ENCODE measurements at places on chromosomes 7 and 10. TPM values are rescaled to one million over a fixed set of nuclear protein-coding genes. Genes with fewer than 3 reads are reported as not detected.

- DNase-seq, result no peak
- H3K4me1 ChIP-seq, result no peaks in the 10 kb centered on the region
- H3K36me3 ChIP-seq, result no peaks in the 10 kb centered on the region
- no peak overlapping the region for H3K4me3 ChIP-seq
- no peaks in the 10 kb centered on the region for H3K27me3 ChIP-seq
Observed at GRCh38 chr7:80288175-80289122, 153.8 kb downstream of the GNAI1 start.

GRCh38 chr10:99532687-99533495 is at the start of gene NKX2-3:
Gene NKX2-3 (plus strand): TSS chr10:99532942. CDS start chr10:99533132, 190 bp downstream.
- no peaks in the 10 kb centered on the region for H3K36me3 ChIP-seq
- peak within 1 kb of the TSS; percentile 57 for H3K4me3 ChIP-seq
- no peak for DNase-seq
- H3K27ac ChIP-seq, result no peak within 1 kb of the TSS
- H3K27me3 ChIP-seq, result peaks cover 89% of the 10 kb centered on the region

- H3K4me3 ChIP-seq, result no peak overlapping the region
- H3K36me3 ChIP-seq, result no peaks in the 10 kb centered on the region
- H3K4me1 ChIP-seq, result peaks cover 86% of the 10 kb centered on the region
Observed at GRCh38 chr10:69338133-69338456, 59.8 kb downstream of the HK1 start.

DNA sequence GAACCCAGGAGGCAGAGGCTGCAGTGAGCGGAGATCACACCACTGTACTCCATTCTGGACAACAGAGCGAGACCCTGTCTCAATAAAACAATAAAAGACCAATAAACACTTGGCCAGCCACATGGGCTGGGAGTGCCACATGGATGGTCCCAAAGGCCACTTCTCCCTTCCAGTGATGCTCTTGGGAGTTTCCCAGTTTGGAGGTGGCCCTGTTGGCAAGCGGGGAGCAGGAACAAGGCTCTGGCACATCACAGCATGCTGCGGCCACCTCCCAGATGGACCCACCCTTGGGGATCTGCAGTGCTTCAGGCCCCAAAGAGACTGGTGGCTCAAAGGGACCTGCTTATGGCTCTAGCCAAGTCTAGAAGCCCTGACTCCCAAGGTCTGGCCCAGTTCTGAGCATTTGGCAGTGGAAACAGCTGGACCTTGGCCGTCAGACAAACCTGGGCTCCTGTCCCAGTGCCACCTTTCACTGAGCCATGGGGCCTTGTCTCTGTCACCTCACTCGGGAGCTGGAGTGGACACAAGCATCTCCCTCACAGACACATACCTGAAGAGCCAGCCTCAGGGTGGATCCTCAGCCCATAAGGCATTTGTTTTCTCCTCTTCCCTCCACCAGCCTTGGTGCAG is 91.7 kb downstream of the COL13A1 start:
- no peaks in the 10 kb centered on the region for H3K27me3 ChIP-seq
- H3K36me3 ChIP-seq, result no peaks in the 10 kb centered on the region
- H3K4me3 ChIP-seq, result no peak overlapping the region
- DNase-seq, result no peak
- H3K27ac ChIP-seq, result no peak overlapping the region

- no peaks in the 10 kb centered on the region for H3K36me3 ChIP-seq
- no peak overlapping the region for H3K4me3 ChIP-seq
- H3K27me3 ChIP-seq, result no peaks in the 10 kb centered on the region
- DNase-seq, result no peak
- no peak overlapping the region for H3K27ac ChIP-seq
Observed at GRCh38 chr7:83575436-83575835, 73.5 kb downstream of the SEMA3E start.

- H3K4me1 ChIP-seq, result no peaks in the 10 kb centered on the region
- no peak for DNase-seq
- no peak overlapping the region for H3K27ac ChIP-seq
- no peak overlapping the region for H3K4me3 ChIP-seq
- H3K27me3 ChIP-seq, result no peaks in the 10 kb centered on the region
- H3K36me3 ChIP-seq, result no peaks in the 10 kb centered on the region
Observed at GRCh38 chr10:30747633-30748032, 118.1 kb upstream of the LYZL2 start.

The PLEKHS1 gene
- total RNA-seq, result not detected

DNA sequence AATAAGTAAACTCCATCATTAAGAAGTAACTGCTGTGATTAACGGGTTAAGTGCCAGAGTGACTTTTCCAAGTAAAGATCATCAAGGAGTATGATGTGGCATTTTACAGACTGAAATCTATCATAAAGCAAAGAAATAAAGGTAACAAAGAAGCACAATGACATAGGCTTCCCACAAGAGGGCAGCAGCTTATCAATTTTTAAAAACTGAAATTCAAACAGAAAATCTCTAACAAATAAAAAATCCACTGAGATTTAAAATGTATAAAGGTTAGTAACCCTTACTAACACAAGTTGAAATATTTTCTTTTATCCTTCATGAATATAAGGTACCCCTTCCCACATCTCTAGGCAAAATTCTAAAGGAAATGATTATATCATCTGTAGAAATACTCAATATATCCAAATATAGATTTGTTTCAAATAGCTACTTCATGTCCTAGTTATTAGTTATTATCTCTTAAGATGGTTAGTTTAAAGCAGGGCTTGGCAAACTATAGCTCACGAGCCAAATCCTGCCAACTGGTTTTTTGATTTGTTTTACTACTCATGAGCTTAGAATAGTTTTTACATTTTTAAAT is 29.2 kb downstream of the FAM3C start:
- H3K27me3 ChIP-seq, result no peaks in the 10 kb centered on the region
- no peak overlapping the region for H3K27ac ChIP-seq
- H3K36me3 ChIP-seq, result no peaks in the 10 kb centered on the region
- no peak for DNase-seq
- H3K4me3 ChIP-seq, result no peak overlapping the region
- H3K4me1 ChIP-seq, result peaks cover 4% of the 10 kb centered on the region

DNA sequence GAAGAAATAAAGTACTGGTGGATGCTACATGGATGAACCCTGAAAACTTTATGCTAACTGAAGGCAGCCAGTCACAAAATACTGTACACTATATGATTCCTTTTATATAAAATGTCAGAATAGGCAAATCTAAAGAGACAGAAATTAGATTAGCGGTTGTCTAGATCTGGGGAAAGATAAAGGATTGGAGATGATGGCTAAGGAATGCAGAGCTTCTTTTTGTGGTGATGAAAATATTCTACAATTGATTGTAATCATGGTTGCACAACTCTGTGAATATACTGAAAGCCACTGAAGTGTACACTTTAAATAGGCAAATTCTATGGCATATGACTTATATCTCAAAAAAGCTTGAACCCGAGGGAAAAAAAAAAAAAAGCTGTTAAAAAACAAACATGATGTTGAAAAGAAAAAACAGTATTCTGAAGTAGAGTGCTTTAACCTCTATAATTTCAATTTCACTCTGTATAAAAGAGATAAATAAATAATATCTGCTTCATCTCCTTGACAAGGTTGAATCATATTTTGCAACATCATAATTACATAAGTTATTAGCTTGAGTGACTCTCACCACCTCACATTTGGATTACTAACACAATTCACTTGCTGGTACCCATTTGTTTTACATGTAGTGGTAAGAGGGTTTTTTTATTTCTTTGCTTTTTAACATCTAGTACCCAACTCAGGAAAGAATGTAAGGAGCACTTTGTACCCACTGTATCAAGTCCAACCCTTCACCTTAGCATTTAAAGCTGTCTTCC is 2.8 kb upstream of the GNAI1 start:
- no peak overlapping the region for H3K27ac ChIP-seq
- H3K4me3 ChIP-seq, result no peak overlapping the region
- peaks cover 4% of the 10 kb centered on the region for H3K27me3 ChIP-seq
- no peaks in the 10 kb centered on the region for H3K36me3 ChIP-seq
- no peak for DNase-seq

The SEMA3C gene
- total RNA-seq, result 2.6 TPM

DNA sequence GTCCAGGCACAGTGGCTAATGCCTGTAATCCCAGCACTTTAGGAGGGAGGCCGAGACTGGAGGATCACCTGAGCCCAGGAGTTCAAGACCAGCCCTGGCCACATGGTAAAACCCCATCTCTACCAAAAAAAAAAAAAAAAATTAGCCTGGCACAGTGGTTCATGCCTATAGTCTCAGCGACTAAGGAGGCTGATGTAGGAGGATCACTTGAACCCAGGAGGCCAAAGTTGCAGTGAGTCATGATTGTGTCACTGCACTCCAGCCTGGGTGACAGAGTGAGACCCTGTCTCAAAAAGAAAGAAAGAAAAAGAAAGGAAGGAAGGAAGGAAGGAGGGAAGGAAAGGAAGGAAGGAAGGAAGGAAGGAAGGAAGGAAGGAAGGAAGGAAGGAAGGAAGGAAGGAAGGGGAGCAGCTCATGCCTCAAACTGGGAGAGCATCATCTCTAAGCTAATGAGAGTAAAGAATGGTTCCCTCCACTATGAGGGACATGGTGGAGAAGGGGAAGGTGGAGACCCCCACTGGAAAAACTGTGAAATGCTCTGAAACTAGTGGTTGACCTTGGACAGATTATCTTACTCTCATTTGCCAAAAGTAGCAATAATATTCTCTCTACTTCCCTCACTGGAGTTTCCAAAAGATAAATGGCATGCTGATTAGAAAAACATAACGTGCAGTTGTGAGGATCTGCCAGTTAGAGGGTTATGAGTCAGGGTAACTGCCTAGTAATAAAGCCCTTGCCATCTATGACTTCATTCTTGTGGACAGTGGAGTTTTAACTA is 16.8 kb downstream of the GIMAP5 start:
- no peak for DNase-seq
- no peak overlapping the region for H3K4me3 ChIP-seq
- no peaks in the 10 kb centered on the region for H3K36me3 ChIP-seq

- H3K4me1 ChIP-seq, result peaks cover 10% of the 10 kb centered on the region
- H3K36me3 ChIP-seq, result no peaks in the 10 kb centered on the region
Observed at GRCh38 chr10:91412354-91413087, 2.4 kb downstream of the HECTD2 start.

DNA sequence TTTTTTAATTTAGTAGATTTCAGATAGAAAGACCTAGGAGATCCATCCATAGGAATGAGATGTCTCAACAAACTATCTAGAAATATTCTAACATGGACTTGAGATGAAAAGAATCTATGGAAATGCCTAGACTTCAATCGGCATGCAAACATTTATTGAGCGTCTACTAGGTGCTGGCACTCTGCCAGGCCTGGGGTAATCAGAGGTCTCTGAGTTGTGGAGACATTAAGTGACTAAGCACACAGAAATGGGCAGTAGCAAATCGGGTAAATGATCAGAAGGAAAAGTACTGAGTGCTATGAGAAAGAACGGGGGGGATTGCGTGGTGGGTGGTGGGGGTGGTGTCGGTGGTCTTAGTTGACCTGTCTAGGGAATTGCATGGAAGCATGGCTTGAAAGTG is 466.6 kb downstream of the GALNT17 start:
- H3K27ac ChIP-seq, result no peak overlapping the region
- H3K36me3 ChIP-seq, result no peaks in the 10 kb centered on the region
- no peak overlapping the region for H3K4me3 ChIP-seq

The ERV3-1 gene
- 20.2 TPM for total RNA-seq

GRCh38 chr10:100654782-100655325 is 90.5 kb upstream of the PAX2 start:
- peaks cover 27% of the 10 kb centered on the region for H3K4me1 ChIP-seq
- H3K27me3 ChIP-seq, result peaks cover 94% of the 10 kb centered on the region
- H3K4me3 ChIP-seq, result no peak overlapping the region
- DNase-seq, result no peak
- H3K36me3 ChIP-seq, result no peaks in the 10 kb centered on the region
- H3K27ac ChIP-seq, result no peak overlapping the region

DNA sequence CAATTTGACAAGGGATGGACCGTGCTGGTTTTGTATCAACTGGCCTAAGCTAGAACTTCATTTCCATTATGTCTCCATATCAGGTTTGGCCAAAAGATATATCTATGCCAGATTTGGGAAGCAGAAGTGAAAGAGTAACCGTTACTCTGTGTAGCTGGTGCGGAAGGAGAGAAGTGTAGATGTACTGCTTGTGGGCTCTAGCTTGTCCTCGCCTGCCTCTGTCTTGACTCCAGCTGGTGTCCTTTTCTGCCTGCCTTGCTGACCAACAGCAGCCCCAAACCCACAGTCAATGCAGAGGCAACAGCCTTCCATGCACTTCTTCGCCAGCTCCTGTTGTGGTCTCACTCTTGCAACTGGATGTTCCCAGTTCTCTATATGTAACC is 128.5 kb downstream of the KIF20B start:
- no peak overlapping the region for H3K4me3 ChIP-seq
- no peak for DNase-seq
- no peaks in the 10 kb centered on the region for H3K4me1 ChIP-seq

DNA sequence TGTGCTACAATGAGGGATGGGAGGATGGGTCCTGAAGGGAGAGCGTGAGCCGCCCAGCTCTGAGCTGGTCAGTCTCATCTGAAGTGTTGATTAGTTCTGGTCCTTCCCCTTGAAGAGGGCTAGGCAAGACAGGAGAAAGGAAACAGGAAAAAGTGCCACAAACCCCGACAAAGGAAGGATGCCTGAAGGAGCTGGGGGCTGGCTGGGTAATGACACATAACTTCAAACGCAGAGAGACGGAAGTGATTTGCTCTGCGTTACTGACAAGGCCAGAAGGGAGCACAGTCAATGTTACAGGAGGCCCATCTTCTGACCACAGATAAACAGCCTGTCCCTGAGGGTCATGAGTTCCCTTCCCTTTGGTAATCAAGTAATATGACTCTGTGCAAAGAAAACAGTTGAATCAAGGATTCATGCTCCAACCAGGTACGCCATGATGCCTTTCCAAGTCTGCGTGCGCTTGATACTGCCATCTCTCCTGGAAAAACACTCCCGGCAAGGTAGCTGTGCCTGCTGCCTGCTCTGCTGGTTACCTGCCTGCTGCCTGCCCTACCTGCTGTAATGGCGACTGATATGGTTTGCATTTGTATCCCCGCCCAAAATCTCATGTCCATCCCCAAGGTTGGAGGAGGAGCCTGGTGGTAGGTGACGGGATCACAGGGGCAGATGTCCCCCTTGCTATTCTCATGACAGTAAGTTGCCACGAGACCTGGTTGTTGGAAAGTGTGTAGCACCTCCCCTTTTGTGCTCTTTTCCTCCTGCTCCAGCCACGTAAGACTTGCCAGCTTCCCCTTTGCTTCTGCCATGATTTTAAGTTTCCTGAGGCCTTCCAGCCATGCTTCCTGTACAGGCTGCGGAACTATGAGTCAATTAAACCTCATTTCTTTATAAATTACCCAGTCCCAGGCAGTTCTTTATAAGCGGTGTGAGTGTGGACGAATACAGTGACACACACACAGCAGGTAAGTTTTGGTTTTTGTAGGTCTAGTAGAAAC is 57.9 kb downstream of the GRB10 start:
- no peak overlapping the region for H3K4me3 ChIP-seq
- DNase-seq, result no peak
- H3K27me3 ChIP-seq, result no peaks in the 10 kb centered on the region
- no peaks in the 10 kb centered on the region for H3K36me3 ChIP-seq
- no peak overlapping the region for H3K27ac ChIP-seq
- peaks cover 38% of the 10 kb centered on the region for H3K4me1 ChIP-seq

The COG5 gene
- 24.4 TPM for total RNA-seq

- no peak for DNase-seq
- no peak overlapping the region for H3K27ac ChIP-seq
- H3K4me3 ChIP-seq, result no peak overlapping the region
- no peaks in the 10 kb centered on the region for H3K36me3 ChIP-seq
Observed at GRCh38 chr10:34677132-34677531, 138.0 kb downstream of the PARD3 start.

The TMEM26 gene
- total RNA-seq, result 0.09 TPM

The LRRC4 gene
- 2.9 TPM for total RNA-seq

All from esophagus squamous epithelium (tissue), 5 donors.